ENCODE measurements at places on chromosomes 2 and 18.

DNA sequence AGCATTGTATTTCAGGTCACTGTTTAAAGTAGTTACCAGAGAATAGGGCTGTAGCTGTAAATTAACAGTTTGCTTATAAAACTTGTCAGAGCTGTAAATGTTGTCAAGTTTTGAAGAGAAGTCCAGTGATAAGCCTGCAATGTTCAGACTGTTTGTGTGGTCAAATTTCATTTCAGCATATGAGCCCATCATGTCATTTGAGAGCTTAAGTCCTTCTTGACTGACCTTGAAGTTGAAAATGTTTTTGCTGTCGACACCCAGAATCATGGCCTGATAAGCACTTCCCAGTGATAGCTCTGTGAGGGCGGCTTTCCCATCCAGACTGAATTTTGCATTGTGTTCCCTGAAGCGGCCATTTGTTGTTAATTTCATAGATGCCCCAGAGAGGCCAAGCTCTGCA, 32.4 kb downstream of the APOB start:
- no peak for DNase-seq

GRCh38 chr2:31138037-31138962, at the start of gene GALNT14:
Gene GALNT14, minus strand, starts transcription at chr2:31138440. Its CDS starts 354 bp downstream, at chr2:31138086.
- DNase-seq = peak; percentile 91

DNA sequence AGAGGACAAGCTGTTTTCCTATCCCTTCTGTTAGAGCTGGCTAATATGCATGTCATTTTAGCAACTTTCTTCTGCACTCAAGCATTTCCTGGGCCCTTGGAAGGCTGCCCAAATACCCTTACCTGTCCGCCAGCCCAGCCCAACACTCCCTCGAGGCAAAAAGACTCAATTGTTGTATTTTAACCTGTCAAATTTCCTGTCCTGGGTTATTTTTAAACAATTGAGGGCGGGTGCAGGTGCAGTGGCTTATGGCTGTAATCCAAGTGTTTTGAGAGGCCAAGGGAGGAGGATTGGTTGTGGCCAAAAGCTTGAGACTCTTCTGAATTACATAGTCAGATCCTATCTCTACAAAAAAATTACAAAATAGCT, 125.0 kb upstream of the ARHGAP28 start:
- no peak for DNase-seq

- no peak for DNase-seq
Observed at GRCh38 chr18:8705961-8706790, 820 bp downstream of the MTCL1 start.

DNA sequence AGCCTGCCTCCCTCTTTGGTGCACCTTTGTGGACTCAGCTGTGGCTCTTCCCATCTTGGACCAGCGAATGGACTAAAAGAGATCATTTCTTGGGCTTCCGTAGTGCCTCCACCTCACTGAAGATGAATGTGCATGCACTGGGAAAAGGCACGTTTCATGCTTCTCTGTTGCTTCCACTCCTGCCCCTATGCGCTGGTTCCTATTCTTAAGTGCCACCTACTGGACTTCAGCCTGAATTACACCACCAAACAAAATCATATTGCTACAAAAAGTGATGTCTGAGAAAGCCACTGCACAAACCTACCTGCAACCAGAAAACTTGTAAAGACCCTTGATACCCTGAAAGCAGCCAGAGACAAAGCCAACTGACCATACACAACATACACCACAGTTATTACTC, 695.6 kb downstream of the TSN start:
- DNase-seq = peak; percentile 37

DNA sequence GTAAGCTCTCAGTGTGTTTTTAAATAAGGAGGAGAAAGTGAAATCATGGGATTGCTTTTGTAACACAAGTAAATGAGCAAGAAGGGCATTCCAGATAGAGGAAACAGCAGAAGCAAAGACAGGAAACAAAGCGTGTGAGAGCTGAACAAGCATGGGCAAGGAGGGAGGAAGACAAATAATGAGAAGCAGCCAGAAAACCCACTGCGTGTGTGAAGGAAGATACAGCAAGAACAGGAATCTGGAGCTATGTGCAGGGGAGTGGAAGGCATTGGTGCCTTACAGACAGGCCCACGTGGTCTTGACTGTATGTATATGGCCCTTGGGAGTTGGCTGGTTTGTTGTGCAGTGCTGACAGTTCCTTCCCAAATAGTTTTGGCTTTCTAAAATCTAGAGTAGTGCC, 88.6 kb downstream of the AAK1 start:
- peak; percentile 93 for DNase-seq

- no peak for DNase-seq
Observed at GRCh38 chr2:54482715-54483114, 26.6 kb downstream of the SPTBN1 start.

DNA sequence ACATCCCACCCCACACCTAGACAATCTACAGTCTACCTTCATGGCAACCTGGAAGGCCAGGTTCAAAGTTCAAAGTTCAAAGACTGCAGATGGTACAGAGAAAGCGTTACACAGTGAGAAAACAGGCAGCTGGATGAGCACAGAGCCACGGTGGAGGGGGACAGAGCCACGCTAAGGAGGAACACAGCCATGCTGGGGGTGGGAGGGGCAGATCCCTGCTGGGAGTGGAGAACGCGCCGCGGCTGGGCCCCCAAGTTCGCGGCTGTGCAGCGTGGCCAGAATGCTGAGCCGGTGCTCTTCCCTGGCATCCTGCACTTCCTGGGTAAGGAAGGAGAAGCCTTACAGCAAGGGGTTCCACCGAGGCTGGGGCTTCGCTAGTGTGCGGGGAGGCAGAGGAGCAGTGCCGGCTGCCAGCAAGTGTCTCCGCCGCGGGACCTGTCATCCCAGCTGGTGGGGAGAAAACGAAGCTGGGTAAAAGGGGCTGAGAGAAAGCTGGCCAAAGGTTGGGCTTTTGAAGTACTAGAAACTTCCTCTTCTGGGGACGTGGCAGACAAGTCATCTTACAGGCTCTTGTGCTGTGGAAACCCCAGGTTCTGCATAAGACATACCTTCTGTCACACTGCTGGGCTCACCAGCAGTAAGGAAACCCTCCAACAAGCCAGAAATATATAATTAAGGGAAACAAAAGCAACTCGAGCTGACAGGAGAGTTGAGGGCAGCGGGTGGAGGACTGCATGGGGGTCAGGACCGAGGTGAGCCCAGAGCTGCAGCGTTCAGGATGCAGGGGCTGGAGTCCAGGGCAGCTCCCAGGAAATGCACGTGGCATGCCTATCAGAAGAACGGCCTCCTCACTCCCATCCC, 115.5 kb downstream of the HDAC4 start:
- peak; percentile 90 for DNase-seq

DNA sequence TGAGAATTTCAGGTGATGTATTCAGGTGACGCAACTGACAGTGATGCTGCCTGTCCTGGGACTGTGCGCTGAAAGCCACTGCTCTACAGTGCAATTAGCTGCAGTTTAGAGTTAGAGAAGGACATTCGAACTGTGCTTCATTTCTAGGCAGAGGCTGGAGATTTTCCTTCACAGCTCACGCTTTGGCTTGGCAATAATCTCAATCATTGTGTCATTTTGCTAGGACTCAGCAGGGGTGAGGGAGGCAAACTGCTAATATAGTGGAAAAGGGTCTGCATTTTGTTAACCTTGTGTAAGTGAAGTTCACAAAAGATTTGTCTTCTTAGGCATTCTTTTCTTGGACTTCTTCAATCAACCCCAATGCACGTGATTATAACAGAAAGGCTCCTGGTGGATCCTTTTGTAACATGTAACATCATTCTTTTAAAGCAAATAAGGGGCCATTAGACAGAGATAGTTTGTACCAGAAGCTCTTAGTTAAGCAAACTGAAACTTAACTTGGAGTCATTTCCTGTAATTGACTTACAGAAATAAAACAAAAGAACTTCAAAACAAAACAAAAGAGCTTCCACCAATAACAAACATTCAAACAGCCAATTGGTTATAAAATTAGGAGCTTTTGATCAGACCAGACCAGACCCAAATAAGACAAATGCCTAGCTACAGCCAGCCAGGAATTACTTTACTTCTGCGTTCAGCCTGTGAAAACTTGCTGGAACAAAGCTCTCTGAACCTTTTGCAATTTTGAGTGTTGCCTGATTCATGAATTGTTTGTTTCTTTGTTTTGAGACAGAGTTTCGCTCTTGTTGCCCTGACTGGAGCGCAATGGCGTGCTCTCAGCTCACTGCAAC, 1376.3 kb upstream of the CELF4 start:
- no peak for DNase-seq

DNA sequence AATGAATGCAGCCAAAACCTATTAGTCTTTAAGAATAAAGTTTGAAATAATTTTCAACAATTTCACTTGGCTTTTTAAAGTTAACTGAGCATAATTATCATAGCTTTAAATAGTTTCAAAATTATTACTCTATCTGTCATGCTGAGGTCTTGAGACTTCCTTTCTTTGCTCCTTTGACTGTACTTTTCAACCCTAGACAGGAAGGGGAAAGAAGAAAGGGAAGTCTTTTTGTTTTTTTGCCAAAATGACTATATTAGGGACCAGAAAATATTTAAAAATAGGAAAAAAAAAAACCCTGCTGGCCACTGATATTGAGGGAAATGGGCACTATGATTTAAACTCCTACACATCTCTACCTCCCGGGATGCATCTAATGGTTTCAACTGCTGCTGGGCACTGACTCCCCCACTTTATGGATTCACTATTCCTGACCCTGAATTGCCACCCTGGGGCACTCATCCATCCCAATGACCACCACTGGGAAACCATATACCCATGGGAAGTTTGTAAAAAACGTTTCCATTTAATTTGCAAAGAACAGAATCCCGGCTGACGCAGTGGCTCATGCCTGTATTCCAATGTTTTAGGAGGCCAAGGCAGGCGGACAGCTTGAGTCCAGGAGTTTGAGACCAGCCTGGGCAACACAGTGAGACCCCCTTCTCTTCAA, 50.5 kb downstream of the GAREM1 start:
- peak; percentile 21 for DNase-seq

GRCh38 chr2:12334412-12334966, 382.2 kb upstream of the TRIB2 start:
- DNase-seq = no peak

- DNase-seq = peak; percentile 70
Observed at GRCh38 chr2:100142393-100142792, at the start of gene AFF3. Gene AFF3, minus strand, starts transcription at chr2:100142590. Its CDS starts 38,136 bp downstream, at chr2:100104454.

DNA sequence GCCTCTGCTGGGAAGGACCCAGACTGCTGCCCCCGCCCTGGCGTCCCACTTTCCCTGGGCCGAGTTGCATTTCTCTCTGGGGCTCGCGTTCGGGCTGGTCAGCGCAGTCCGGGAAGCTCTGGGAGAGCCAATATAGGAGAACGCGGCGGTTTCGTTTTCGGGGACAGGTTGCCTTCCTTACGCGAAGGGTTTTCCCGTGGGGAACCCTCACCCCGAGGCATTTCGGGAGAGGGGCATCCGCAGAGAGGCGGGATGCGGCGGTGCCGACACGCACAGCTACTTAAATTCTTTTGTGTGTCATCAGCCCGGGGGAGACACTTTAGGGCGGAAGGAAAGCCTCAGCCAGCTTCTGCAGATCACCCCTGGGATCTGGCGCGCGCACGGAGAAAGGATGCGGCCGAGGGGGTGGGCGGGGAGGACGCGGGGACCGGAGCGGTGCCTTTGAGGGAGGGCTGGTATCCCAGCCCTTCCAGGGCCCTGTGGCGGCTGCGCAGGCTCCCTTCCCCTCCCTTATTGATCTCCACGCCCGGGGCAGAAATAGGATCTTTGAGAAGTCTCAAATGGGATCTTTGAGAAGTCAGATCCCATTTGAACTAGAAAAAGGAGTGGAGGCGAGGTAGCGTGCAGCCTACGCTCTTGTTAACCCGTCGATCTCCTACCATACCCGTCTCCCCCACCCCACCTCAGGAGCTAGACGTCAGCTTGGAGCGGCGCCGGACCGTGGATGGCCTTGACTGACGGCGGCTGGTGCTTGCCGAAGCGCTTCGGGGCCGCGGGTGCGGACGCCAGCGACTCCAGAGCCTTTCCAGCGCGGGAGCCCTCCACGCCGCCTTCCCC, 1.2 kb downstream of the GATA6 start:
- peak; percentile 77 for DNase-seq

DNA sequence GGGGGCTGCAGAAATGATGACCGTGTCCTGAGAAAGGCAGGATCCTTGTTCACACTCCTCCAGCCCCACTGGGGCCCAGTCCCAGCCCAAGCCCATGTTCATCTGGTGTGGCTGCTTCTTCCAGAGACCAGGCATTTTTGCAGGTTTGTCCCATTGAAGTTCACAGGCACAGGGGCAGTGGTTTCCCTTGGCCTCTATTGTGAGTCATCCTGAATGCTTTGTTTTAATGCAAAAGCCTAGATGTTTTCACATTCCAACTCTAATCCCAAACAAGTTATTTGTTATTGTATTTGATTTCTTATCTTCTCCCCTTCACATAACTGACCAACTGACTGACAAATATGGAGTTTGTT, 426.4 kb upstream of the ID2 start:
- no peak for DNase-seq

- DNase-seq = peak; percentile 58
Observed at GRCh38 chr2:177098001-177098613, 114.5 kb upstream of the HNRNPA3 start.

- DNase-seq = no peak
Observed at GRCh38 chr18:39149211-39149806, 1583.7 kb upstream of the CELF4 start.

DNA sequence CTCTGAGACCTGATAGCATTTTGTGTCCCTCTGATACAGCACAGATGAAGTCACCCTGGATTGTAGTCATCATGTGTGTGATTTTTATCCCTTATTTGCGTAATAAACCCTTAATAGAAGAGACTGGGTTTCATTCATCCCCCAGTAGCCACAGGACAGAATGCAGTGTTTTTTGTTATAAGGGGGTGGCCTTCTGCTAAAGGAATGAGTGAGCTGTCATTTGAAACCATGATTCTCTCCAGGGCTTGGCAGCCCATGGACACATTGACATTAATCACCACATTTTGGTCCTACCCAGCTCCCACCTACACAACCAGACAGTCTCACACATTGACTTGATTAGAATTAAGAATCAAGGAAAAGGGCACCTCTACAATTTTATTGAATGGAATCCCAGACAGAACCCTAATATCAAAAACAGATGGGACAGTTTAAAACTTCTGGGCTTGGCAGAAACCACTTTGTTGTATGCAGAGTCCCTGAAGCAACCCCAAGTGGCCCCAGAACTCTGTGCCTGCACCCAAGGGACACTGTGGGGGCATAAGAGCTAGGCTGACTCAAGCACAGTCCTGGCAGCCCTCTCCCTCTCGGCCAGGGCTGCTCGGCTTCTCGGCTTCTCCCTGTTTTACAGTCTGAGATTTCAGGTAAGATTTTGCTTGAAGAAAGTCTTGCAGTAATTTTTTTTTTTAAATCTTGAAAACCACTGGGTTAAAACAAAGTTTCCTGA, 254.0 kb upstream of the SLC14A2 start:
- no peak for DNase-seq

GRCh38 chr2:46248171-46248570, 49.0 kb upstream of the EPAS1 start:
- DNase-seq = no peak

- peak; percentile 93 for DNase-seq
Observed at GRCh38 chr2:12106440-12107080, 360.1 kb downstream of the LPIN1 start.

- no peak for DNase-seq
Observed at GRCh38 chr2:218718058-218718457, 7.4 kb downstream of the TTLL4 start.

- no peak for DNase-seq
Observed at GRCh38 chr2:239684271-239684810, 283.5 kb upstream of the HDAC4 start.

GRCh38 chr2:200533754-200534153, 7.7 kb downstream of the SGO2 start:
- no peak for DNase-seq

- DNase-seq = no peak
Observed at GRCh38 chr18:13317801-13318200, 99.2 kb downstream of the LDLRAD4 start.

Measured in suppressor macrophage treated with lipopolysaccharide for 1 hour (primary cell).